ENCODE measurements at places on chromosomes 6 and 20.

- no peaks in the 10 kb centered on the region for H3K36me3 ChIP-seq
- no peak for DNase-seq
- H3K27me3 ChIP-seq: no peaks in the 10 kb centered on the region
- no peak overlapping the region for H3K27ac ChIP-seq
- no peaks in the 10 kb centered on the region for H3K4me1 ChIP-seq
- no peak overlapping the region for H3K4me3 ChIP-seq
Observed at GRCh38 chr6:107060704-107061103, 32.7 kb downstream of the MTRES1 start.

- H3K4me3 ChIP-seq: no peak overlapping the region
- no peaks in the 10 kb centered on the region for H3K4me1 ChIP-seq
- H3K27me3 ChIP-seq: peaks cover 10% of the 10 kb centered on the region
Observed at GRCh38 chr6:29483186-29483585, 4.6 kb downstream of the MAS1L start.

- no peak overlapping the region for H3K27ac ChIP-seq
- H3K36me3 ChIP-seq: no peaks in the 10 kb centered on the region
- no peak for DNase-seq
- H3K4me1 ChIP-seq: no peaks in the 10 kb centered on the region
Observed at GRCh38 chr20:32522526-32522775, 62.7 kb downstream of the NOL4L start.

DNA sequence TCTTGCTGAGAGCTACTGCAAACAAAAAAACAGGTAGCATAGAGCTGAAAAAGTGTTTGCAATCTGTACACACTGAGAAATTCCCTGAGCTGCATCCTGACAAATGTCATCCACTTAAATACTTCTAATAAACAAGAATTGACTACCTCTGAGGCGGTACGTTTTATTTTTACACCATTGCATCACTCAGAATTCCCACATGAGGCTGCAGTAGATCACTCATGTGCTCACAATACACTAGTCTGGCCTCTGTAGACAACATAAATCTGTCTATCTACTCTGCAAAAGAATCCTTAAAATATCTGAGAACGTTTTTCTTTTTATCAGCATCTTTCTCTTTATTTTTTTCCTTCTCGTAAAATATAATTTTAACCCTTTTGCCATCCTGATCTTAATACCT, 661.4 kb downstream of the EPHA7 start:
- no peaks in the 10 kb centered on the region for H3K36me3 ChIP-seq
- no peak for DNase-seq
- H3K27me3 ChIP-seq: no peaks in the 10 kb centered on the region
- H3K27ac ChIP-seq: peak overlapping the region; percentile 76

DNA sequence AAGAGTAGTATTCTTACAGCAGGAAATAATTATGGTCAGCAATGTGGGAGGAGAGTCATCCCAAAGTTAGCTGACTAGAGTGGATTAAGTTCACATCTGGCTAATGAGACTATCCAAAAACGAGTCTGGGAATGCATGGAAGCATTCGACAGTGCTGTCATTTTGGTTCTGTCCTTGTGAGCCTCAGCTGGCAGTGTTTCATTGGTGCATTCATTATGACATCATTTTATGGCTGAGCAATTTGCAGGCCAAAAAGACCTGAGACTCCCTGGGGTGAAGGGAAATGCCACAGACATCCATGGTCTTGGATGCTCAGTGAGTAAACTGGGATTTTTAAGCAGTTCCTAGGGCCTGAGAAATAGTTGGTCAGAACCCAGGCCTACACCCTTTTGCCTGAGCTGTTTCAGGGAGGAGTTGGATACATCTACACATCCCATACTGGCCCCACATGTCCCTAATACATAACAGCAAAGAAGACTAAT, 196.4 kb upstream of the CCN2 start:
- no peaks in the 10 kb centered on the region for H3K27me3 ChIP-seq
- no peak for DNase-seq
- H3K4me3 ChIP-seq: no peak overlapping the region
- no peaks in the 10 kb centered on the region for H3K36me3 ChIP-seq
- no peaks in the 10 kb centered on the region for H3K4me1 ChIP-seq

DNA sequence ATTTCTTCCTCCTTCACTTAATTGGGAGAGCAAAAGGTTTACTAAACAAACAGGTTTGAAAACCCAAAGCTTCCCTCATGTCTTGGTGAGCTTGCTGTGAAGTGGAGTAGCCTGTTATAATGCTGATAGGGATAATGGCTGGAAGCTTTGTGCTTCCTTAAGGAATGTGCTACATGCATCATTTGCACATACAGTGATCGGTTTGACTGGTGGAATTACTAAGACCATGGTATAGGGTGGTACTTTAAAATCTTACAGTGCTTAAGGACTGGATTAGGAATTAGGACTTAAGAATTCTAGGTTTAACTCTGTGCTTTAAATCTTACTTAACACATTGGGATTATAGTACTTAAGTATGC, 75.7 kb downstream of the ARID1B start:
- H3K4me3 ChIP-seq: no peak overlapping the region
- 0 out of 2 replicates have a peak, but pooled peaks cover 5% of the 10 kb centered on the region for H3K4me1 ChIP-seq
- no peak overlapping the region for H3K27ac ChIP-seq
- H3K36me3 ChIP-seq: no peaks in the 10 kb centered on the region
- no peaks in the 10 kb centered on the region for H3K27me3 ChIP-seq
- no peak for DNase-seq

- DNase-seq: no peak
- no peaks in the 10 kb centered on the region for H3K36me3 ChIP-seq
- no peak overlapping the region for H3K27ac ChIP-seq
- no peaks in the 10 kb centered on the region for H3K27me3 ChIP-seq
Observed at GRCh38 chr6:129565366-129565765, 144.6 kb downstream of the ARHGAP18 start.

GRCh38 chr6:27414996-27415395, 26.4 kb downstream of the ZNF391 start:
- DNase-seq: peak; percentile 52
- no peaks in the 10 kb centered on the region for H3K27me3 ChIP-seq
- peak overlapping the region; percentile 42 for H3K27ac ChIP-seq
- no peak overlapping the region for H3K4me3 ChIP-seq

DNA sequence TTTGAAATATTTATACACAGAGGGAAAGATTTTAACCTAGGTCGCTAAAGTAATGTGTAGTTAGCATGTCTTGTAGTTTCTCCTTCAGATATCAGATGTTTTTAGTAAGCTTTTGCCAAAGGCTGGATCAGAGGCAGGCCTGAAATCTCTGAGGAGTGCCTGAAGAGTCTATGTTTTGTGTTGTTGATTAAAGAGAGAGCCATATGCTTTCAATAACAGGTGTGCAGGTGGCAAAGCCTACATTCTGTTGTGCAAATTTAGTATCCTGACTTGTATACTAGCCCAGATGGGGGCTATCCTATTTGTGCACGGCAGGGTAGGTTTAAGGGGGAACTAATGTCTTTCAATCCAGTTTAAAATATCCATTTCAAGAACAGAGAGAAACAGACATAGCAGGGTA, 167.1 kb upstream of the ATXN1 start:
- DNase-seq: no peak
- no peak overlapping the region for H3K4me3 ChIP-seq
- no peak overlapping the region for H3K27ac ChIP-seq
- H3K27me3 ChIP-seq: peaks cover 3% of the 10 kb centered on the region
- no peaks in the 10 kb centered on the region for H3K4me1 ChIP-seq

GRCh38 chr6:110414669-110415068, 706 bp downstream of the DDO start:
- no peak for DNase-seq
- no peak overlapping the region for H3K27ac ChIP-seq
- no peaks in the 10 kb centered on the region for H3K27me3 ChIP-seq
- H3K36me3 ChIP-seq: no peaks in the 10 kb centered on the region
- no peak overlapping the region for H3K4me3 ChIP-seq

GRCh38 chr20:52978851-52979250, 6.7 kb downstream of the TSHZ2 start:
- no peak overlapping the region for H3K27ac ChIP-seq
- H3K27me3 ChIP-seq: peaks cover 70% of the 10 kb centered on the region
- no peak for DNase-seq
- no peaks in the 10 kb centered on the region for H3K36me3 ChIP-seq
- H3K4me1 ChIP-seq: no peaks in the 10 kb centered on the region

GRCh38 chr6:132865364-132865763, 51.0 kb downstream of the RPS12 start:
- no peak overlapping the region for H3K4me3 ChIP-seq
- H3K27me3 ChIP-seq: no peaks in the 10 kb centered on the region
- H3K27ac ChIP-seq: no peak overlapping the region
- no peaks in the 10 kb centered on the region for H3K36me3 ChIP-seq
- no peak for DNase-seq

DNA sequence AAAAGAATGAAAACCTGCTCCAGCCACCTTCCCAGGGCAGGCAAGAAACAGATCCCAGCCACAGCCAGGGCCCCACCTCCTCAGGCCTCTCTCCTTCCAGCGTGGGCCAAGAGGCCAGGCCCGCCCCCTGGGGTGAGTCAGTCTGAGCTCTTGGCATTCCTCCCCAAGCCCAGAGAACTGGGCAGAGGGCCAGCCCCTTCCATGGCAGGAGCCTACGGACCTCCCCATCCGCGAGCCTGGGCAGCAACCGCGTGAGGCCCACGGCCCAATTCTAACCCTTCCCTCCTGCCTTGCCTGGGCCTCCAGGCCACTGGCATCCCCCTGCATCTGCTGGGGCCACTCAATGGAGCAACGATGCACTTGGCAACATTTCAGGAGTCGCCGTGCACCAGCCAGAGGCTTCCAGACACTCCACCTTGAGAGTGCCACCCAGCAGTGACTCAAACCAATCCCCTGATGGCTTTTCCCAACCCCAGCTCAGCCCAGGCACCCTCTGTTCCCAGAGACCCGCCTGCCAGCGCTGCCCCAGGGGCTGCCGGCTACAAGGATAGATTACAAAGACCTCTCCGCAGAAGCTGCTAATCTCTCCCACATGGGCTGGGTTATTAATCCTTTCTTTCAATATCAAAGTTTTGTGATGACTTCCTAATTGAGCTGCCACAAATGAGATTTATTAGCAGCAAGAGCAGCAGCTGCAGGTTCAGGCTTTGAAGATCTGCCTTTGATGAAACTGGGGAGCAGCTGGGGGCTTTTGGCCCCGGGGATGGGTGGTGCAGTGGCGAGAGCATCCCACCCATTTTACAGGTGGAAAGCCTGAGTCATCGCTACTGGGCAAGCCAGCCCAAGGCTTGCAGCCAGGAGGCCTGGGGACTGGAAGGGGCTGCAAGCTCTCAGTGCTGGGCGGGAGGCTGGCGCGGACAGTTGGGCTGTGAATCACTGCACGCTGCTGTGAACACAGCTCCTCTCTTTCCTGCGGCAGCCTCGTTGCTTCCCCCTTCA, 85.7 kb downstream of the NFATC2 start:
- peak overlapping the region; percentile 91 for H3K27ac ChIP-seq
- peak overlapping the region; percentile 55 for H3K4me3 ChIP-seq
- no peaks in the 10 kb centered on the region for H3K27me3 ChIP-seq
- peak; percentile 100 for DNase-seq
- H3K4me1 ChIP-seq: peaks cover 24% of the 10 kb centered on the region

GRCh38 chr6:210778-211374, 81.4 kb upstream of the DUSP22 start:
- no peaks in the 10 kb centered on the region for H3K36me3 ChIP-seq
- no peak overlapping the region for H3K4me3 ChIP-seq

- no peaks in the 10 kb centered on the region for H3K36me3 ChIP-seq
- no peak overlapping the region for H3K27ac ChIP-seq
- no peak overlapping the region for H3K4me3 ChIP-seq
- peaks cover 58% of the 10 kb centered on the region for H3K27me3 ChIP-seq
- H3K4me1 ChIP-seq: no peaks in the 10 kb centered on the region
- DNase-seq: no peak
Observed at GRCh38 chr20:17365831-17366230, 139.0 kb downstream of the PCSK2 start.

GRCh38 chr20:54950304-54950703, 474.9 kb downstream of the DOK5 start:
- H3K4me1 ChIP-seq: no peaks in the 10 kb centered on the region
- DNase-seq: no peak
- no peaks in the 10 kb centered on the region for H3K27me3 ChIP-seq
- no peak overlapping the region for H3K4me3 ChIP-seq
- H3K36me3 ChIP-seq: no peaks in the 10 kb centered on the region

GRCh38 chr20:58650776-58651558, at the start of gene STX16:
STX16 (plus strand) TSS chr20:58651283; CDS start chr20:58652007, 724 bp downstream.
- peak within 1 kb of the TSS; percentile 85 for H3K27ac ChIP-seq
- H3K4me1 ChIP-seq: peaks cover 65% of the 10 kb centered on the region
- H3K4me3 ChIP-seq: peak within 1 kb of the TSS; percentile 96

- no peaks in the 10 kb centered on the region for H3K27me3 ChIP-seq
- no peaks in the 10 kb centered on the region for H3K4me1 ChIP-seq
- H3K36me3 ChIP-seq: no peaks in the 10 kb centered on the region
- no peak overlapping the region for H3K27ac ChIP-seq
Observed at GRCh38 chr20:39736434-39737327, 774.5 kb downstream of the DHX35 start.

GRCh38 chr20:58745391-58745790, 52.8 kb downstream of the NPEPL1 start:
- no peaks in the 10 kb centered on the region for H3K4me1 ChIP-seq
- no peak overlapping the region for H3K4me3 ChIP-seq
- no peak overlapping the region for H3K27ac ChIP-seq
- no peak for DNase-seq
- no peaks in the 10 kb centered on the region for H3K36me3 ChIP-seq

GRCh38 chr20:53838311-53838868, 232.0 kb downstream of the BCAS1 start:
- no peak for DNase-seq
- H3K27ac ChIP-seq: no peak overlapping the region
- H3K27me3 ChIP-seq: no peaks in the 10 kb centered on the region
- no peaks in the 10 kb centered on the region for H3K36me3 ChIP-seq
- H3K4me3 ChIP-seq: no peak overlapping the region
- H3K4me1 ChIP-seq: peaks cover 23% of the 10 kb centered on the region

GRCh38 chr6:136763255-136763654, 29.0 kb downstream of the MAP3K5 start:
- no peaks in the 10 kb centered on the region for H3K4me1 ChIP-seq
- H3K27ac ChIP-seq: no peak overlapping the region
- DNase-seq: no peak
- no peaks in the 10 kb centered on the region for H3K36me3 ChIP-seq

DNA sequence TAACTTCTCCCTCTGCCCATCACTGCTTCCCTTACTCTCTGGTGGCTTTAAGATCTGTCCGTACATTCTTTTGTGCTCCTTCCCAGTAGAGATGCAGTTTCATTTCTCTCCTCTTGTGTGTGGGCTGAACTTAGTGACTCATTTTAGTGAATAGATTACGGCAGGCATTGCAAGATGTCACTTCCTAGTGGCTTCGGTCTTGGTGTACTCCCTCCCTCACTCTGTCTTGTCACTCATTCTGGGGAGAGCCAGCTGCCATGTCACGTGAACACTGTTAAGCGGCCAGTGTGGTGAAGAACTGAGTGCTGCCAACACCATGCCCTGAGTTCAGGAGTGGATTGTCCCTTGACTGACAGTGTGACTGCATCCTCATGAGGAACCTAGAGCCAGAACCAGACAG, 115.9 kb downstream of the OTOR start:
- 0 out of 2 replicates have a peak, but pooled peaks cover 8% of the 10 kb centered on the region for H3K27me3 ChIP-seq
- H3K36me3 ChIP-seq: no peaks in the 10 kb centered on the region
- peak; percentile 14 for DNase-seq

DNA sequence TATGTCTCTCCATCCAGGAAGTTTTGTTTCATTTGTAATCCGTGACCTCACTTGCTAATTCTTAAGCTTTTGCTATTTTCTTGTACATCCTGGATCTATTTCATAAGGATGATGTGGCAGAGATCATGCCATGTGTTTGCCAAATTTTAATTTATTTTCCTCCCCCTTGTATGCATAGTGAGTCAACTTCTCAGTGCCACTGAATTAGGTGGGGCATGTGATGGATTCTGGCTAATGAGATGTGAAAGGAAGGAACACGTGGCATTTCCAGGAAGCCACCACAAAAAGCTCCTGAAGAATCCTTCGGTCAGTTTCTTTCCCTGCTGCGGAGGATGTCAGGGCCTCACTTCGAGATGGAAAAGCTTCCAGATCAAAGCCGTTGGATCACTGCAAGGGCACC, 86.2 kb upstream of the PRL start:
- H3K36me3 ChIP-seq: no peaks in the 10 kb centered on the region
- peak overlapping the region; percentile 67 for H3K27ac ChIP-seq
- H3K27me3 ChIP-seq: no peaks in the 10 kb centered on the region
